ENCODE measurements at places on chromosomes 1 and 21. TPM values are rescaled to one million over a fixed set of nuclear protein-coding genes. Genes with fewer than 3 reads are reported as not detected.

The LDLRAD1 gene
- 1.5 TPM for total RNA-seq

The FAM72C gene
- 0.86 TPM for total RNA-seq

The PPIAL4G gene
- not detected for total RNA-seq

GRCh38 chr21:37550618-37551330 lies 184.2 kb downstream of the DYRK1A start:
- H3K4me3 ChIP-seq = no peak overlapping the region
- DNase-seq = no peak
- no peak overlapping the region for H3K27ac ChIP-seq
- H3K36me3 ChIP-seq = no peaks in the 10 kb centered on the region

- no peak overlapping the region for H3K4me3 ChIP-seq
- H3K4me1 ChIP-seq = peaks cover 4% of the 10 kb centered on the region
- no peak overlapping the region for H3K27ac ChIP-seq
- no peak for DNase-seq
- H3K27me3 ChIP-seq = no peaks in the 10 kb centered on the region
These were observed 21.9 kb upstream of the PKN2 start for GRCh38 chr1:88661951-88662699.

GRCh38 chr1:84078108-84078841 lies 65.8 kb upstream of the PRKACB start:
- H3K27me3 ChIP-seq = no peaks in the 10 kb centered on the region
- H3K4me3 ChIP-seq = peak overlapping the region; percentile 93
- peaks cover 19% of the 10 kb centered on the region for H3K4me1 ChIP-seq
- H3K36me3 ChIP-seq = peaks cover 6% of the 10 kb centered on the region
- peak; percentile 77 for DNase-seq
- peak overlapping the region; percentile 77 for H3K27ac ChIP-seq

Data from type B pancreatic cell (in vitro differentiated cells).